Left renal cortex interstitium (tissue), 4 donors: ENCODE measurements at places on chromosomes 13 and 19. TPM values are rescaled to one million over a fixed set of nuclear protein-coding genes. Genes with fewer than 3 reads are reported as not detected.

PCSK4 gene
- polyA plus RNA-seq: 5.3 TPM

PTGER1 gene
- polyA plus RNA-seq: 3.2 TPM

DNA sequence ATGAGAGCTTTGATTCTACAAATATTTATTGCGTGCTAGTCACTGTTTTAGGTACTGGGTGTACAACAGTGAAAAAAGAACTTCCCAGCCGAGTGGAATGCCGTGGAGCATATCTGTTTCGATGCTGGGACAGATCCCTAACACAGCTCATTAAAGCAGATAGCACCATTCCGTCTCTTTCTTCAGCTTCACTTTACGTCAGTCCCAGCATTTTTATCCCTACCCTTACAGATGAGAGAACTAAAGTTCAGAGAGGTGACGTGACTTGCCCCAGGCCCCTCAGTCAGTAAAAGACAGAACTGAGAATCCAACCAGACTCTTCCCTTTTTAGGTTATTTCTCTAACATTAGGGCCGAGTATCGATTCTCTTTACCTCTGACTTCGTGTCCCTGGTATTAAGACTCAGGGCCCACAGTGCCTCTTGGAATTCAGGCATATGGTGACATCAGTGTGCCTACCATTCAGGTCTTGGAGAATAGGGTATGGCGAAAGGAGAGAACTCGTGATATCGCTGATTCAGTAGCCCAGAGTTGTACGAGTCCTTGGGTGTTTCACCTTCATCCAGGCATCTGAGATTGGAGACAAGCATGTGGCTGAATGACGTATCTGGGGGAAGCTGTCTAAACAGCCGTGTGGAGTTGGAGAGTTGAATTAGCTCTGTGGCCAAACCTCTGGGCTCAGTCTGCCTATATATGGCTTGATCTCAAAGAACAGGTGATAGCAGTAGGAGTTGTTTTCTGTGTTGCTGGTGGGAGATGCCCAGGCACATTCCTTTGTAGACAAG is 27.1 kb downstream of the ACTN4 start:
- DNase-seq: no peak

- DNase-seq: no peak
Measured at GRCh38 chr19:45901432-45901911, 941 bp downstream of the MYPOP start.

GRCh38 chr19:31349160-31349881 is at the start of gene TSHZ3:
TSHZ3 (minus strand) TSS chr19:31349436; CDS start chr19:31349219, 217 bp downstream.
- no peak for DNase-seq

DNA sequence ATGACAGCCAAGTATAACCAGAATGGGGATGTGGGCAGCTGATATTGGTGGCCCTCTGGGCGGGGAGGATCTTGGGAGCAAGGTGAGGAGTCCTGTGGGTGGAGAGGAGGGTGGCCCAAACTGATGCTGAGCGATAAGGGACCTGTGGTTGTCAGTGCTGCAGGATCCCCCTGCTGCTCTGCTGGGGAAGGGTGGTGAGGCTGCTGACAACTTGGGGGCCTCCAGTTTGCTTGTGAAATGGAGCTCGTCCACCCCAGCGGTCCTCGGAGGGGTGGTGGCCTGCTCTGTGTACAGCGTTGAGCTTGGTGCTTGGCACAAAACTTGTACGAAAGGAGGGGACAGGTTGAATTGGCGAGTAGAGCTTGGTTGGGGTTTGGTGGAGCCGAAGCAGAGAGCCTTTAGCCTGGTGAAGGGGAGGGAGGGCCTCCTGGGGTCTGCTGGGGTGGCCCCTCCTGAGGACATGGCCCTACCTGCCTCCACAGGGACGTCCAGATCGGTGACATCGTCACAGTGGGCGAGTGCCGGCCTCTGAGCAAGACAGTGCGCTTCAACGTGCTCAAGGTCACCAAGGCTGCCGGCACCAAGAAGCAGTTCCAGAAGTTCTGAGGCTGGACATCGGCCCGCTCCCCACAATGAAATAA is 2.9 kb downstream of the RPS11 start:
- DNase-seq: no peak

DNA sequence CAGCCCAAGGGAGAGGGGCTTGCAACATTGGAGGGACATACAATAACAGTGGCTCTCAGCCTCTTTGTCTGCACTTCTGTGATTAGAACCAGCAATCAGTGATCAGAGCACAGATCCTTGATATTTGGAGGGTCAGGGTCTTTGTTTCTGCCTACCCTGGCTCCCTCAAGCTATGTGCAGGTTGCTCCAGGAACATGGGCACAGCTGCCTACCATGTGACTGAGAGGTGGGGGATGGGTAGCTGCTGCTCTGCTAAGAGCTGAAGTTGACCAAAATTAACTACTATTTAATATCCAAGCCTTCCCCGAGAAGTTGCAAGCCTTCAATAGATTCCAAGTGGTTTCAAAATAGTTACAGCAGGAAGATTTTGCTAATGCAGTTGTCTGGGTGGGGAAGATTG is 202.6 kb downstream of the ZIC5 start:
- DNase-seq: no peak

DNA sequence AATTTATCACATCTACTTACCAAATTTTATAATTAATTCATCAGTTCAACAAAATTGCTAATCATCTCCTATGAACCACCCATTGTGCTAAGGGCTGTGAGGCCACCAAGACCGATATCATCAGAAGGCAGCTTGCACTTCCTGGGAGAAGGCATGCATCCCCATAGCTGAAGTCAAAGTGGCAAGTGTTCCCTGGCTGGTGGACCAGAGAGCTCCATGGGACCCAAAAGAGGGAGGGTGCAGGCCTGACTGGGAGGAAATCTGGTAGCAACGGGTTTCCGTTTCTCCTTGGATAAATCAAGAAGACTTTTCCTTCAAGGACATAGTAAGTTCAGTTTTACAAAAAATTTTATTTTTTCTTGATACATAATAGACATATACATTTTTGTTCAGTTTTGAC is 325.2 kb downstream of the FGF9 start:
- DNase-seq: no peak

GRCh38 chr19:19463348-19464117 is 51.8 kb downstream of the TSSK6 start:
- no peak for DNase-seq
